Cardiac septum (tissue), 1 donor: ENCODE measurements at places on chromosomes 4 and X. TPM values are rescaled to one million over a fixed set of nuclear protein-coding genes. Genes with fewer than 3 reads are reported as not detected.

SERTM2 gene
- 0.08 TPM for total RNA-seq

SSX4B gene
- not detected for total RNA-seq

STATH gene
- total RNA-seq: not detected

PDCL2 gene
- not detected for total RNA-seq

DNA sequence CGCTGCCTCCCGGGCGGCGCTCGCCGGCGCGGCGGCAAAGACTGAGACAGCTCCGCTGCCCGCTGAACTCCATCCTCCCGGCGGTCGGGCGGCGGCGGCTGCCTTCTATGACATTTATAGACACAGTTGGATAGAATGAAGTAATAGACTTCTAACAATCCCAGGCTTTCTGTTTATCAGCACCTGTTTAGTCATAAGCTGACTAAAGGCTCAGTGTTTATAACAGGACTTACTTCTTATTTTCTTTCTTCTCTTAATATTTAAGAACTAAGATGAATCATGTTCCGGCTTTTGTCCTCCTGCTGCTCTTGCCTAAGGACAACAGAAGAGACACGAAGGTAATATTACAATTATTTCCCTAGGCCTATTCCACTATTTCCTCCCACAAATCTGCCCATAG lies 3.9 kb downstream of the ARL13A start:
- no peak for DNase-seq

DNA sequence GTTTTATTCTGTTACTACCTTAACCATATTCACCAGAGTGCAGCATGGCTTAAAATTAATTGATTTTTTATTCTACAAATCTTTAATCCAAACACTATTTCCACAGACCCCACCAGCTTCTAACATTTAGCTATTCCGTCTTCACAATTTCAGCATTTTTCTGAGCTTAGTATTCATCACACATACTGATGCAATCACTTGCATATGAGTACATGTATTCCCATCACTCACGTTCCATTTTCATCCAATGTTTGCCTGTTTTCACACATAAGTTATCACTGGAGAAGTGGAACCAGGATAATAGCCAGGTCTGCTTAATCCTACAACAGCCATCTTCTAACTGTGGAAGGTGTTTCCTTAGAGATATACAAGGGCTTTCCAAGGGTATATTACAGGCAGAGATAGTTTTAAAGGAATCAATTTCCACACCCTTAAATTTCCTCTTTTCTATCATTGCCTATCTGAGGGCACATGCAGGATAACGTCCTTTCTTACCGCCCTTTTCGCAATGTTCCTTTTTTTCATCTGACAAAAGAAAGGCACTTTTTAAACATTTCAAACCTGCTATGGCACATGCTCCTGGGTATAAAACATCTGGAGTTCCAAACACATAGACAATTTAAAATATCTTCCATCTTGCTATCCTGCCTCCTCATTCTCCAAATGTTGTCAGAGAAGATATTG lies 115.8 kb downstream of the CORIN start:
- no peak for DNase-seq

- DNase-seq: no peak
These were observed 18.0 kb downstream of the PPEF1 start for GRCh38 chrX:18725310-18725943.

DNA sequence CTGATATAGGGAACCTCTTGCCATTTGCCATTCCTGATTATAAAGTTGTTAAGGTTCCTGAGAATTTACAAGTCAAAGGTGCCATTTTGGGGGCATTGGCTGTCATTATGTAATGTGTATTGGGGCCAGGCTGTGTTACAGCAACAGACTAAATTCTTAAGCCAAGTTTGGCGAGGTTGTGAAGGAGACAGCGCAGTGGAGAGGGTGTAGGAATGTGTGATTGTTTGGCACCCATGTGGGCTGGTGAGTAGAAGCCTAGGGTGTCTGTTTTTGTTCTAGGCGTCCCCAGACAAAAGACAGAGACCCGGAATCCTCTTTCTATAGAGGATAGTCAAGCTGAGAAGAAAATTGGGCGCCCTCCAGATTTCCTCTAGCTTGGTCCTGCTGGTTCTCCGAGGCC lies 2535.3 kb downstream of the PCDH7 start:
- no peak for DNase-seq

DNA sequence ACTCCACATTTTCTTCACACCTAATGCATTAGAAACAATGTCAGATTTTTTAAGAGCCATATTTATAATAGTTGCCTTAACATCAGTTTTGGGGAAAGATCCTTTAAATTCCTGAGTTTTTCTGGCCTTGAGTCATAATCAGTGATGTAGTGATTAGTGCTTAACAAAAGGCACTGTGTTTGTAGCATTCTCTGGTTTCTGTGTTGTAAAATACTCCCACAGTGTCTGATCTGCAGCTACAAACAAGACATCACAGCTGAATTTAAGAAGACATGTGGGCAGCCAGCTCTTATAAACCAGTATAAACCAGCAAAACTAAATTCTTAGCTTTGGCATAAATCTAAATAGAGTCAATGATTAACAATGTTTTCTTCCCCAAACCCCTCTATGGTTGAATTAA lies 233.8 kb downstream of the FSTL5 start:
- no peak for DNase-seq

DNA sequence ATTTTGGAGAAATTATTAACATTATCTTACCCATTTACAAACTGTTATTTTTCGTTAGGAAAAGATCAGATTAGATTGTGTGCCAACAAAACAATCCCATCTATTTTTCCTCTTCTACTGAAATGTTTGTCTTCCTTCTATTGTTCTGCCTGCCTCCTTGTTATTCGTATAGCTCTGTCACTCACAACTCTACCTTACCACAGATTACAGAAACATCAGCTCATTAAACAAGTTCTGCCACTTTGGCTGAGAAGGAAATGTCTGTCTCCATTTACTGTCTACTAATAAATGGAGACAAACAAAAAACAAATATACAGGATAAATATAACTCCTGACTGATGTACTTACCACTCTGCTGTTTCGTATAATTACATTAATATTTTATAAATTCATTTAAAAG lies 211.4 kb downstream of the ENOX2 start:
- DNase-seq: no peak

DNA sequence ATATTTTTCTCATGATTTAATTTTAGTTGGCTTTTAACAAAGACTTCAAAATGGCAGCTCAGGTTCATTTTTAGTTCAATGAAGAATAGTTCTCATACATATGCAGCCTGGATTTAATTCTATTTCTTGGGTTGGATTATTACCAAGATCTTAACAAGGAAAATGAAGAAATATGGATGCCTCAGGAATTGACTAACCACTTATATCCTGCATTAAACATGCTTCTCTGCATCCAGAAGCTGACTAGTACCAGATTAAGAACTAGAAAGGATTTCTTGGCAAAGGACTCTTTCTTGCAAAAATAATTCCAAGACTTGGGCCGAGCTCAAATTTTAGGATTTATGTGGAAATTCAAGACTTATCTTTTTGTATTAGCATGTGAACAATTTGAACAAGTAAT lies 5.6 kb upstream of the KLHL2 start:
- DNase-seq: no peak

DNA sequence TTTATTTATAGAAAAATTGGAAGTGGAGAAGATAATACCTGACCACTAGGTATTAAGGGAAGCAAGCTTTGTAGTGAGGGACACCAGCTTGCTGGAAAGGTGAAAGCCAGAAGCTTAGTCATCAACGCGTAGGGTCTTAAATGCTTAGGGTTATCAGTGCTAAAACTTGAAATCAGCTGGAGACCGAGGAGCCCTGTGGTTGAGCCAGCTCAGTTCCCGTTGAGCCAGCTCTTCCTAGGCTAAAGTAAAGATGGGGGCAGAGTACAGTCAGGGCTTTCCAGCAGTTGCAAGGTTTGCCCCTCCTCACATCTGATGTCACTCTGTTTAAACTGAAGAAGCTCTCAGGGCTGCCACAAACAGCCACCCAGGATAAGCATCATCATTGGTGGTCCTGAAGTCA lies 240.7 kb downstream of the DCLK2 start:
- no peak for DNase-seq

GRCh38 chr4:128298852-128299251 lies 11.2 kb upstream of the PGRMC2 start:
- DNase-seq: no peak

DNA sequence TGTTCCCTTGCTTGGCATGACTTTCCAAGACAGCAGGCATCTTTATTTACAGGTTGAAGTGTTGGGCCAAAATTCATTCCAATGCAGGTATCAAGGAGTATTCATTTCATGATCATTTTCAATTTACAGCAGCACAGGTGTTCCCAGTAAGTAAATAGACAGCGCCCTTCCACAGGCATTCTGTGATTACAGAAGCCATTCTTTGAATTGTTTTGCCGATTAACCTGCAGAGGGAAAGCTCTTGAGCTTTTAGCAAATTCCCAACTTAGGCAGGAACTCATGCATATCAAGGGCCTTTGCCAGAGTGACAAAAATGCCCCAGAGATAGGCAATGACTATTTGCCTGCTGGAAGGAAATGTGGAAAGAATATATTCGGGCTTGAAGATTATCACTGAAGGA lies 6.8 kb downstream of the TXK start:
- DNase-seq: no peak

DNA sequence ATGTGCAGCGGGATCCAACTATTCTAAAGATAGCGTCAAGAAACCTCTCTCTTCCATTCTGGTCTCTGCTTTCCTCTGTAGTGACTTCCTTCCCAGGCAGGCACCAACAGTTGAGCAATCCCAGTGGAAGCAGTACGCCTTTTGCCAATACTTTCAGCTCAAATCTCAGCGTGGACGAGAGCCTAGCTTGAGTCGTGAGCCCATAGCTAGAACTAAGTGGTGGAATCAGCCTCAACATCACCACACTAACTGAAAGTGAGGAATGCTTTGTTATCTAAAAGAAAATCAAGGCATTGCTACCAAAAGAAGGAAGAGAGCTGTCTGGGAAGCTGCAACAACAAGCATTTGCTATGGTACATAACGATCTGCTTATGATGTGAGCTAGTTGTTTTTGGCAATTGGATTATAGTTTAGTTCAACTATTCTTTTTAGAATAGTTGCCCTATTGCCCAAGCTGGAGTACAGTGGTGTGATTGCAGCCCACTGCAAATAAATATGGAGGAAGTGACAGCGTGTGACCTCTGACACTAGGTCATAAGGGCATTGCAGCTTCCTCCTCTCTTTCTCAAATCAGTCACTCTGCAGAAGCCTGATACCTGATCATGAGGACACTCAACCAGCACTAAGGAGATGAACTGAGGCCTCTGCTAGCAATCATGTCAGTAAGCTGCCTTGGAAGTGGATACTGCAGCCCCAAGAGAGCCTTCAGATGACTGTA lies 24.7 kb upstream of the FRYL start:
- DNase-seq: no peak

- no peak for DNase-seq
These were observed 127.6 kb upstream of the ETNPPL start for GRCh38 chr4:108890484-108890881.

DNA sequence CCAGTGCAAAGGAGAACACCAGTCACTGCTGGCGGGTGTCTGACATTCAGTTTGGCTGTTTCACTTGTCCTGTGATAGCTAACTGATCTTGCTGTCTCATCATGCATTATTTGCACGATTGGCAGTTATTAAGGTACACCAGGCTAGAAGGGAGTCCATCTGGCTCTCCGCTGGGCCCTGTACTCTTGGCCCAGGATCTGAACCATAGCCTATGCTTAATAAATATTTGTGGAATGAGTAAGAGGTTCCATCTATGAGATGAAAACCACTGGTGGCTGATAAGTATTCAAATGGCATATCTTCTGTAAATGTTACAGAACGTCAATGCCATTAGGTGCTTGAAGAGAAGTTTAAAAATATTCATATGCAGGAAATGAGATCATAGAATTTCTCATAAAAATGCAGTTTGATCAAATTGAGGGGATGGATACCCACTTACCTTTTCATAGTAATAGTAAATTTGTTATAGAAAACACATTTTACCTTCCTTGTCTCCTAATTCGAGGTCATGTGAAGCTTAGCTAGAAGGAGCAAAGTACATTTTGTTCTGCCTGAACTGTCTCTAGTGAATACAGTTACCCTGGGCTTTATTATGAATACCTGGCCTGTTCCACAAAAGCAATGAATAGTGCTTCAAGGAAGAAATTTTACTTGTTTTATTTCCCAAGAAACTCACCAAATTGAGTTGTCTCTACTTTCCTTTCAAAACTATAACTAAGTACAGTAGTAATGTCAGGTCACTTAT lies 213.5 kb downstream of the CBR4 start:
- DNase-seq: no peak

- DNase-seq: no peak
These were observed 90.2 kb downstream of the CPZ start for GRCh38 chr4:8682725-8683124.

DNA sequence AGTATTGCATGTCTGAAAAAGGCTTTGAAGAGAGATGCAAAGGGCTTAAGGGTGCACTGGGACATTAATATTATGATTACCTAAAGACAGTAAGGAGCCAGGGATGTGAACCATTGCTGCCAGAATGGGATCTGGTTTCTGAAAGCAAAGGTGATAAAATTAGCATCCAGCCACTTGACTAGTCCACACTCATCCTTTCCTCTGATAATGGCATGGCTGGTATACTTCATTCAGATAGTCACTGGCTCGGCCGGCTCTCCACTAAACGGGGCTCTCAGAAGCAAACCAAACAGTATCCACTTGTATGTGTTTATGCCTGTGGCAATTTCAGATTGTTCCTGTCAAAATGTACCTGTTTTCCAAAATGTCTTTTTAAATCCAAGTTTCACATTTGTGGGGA lies 46.4 kb downstream of the MAMLD1 start:
- DNase-seq: no peak

DNA sequence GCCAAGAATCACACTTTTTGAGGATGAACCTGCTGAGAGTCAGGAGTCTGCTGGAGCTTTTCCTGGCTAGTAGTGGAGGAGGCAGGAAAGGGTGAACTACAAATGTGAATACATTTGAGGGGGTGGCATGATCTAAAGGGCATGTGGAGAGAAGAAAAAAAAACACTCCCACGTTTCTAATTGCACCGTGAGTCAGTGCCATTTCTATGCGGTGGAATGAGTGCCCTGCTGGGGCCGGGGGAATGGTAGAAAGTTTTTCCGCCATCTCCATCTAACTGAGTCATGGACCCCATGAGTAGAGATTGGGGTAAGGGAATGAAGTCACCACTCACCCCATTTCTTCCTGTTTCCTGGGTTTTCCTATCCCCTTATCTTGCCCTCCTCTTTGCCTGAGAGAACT lies 19.8 kb downstream of the BEX3 start:
- no peak for DNase-seq

GRCh38 chrX:18286322-18286831 lies 65.7 kb upstream of the BEND2 start:
- no peak for DNase-seq

DNA sequence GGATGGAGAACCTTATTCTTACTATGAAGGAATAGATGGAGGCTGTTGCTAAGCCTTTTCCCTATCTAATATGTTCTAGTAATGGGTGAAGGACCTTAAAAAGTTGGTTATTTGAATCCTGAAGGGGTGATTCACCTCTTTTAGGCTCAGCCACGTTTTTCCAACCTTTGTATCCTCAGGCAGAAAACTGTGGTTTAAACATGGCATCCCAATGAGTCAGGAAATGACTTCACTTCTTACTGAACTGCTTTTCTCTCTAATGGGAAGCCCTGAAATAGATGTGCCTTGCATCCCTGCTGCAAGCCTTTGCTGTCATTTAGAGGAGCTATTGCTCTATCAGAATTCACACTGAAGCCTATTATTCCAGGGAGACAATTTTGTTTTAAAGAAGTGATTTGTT lies 191.0 kb upstream of the ARX start:
- DNase-seq: no peak

- no peak for DNase-seq
These were observed 13.9 kb upstream of the PLAC8 start for GRCh38 chr4:83128240-83128929.
